Mucosa of descending colon (tissue), 3 donors: ENCODE measurements at places on chromosomes 7 and 10. TPM values are rescaled to one million over a fixed set of nuclear protein-coding genes. Genes with fewer than 3 reads are reported as not detected.

The SUN3 gene
- total RNA-seq, result not detected

The NODAL gene
- total RNA-seq, result not detected

GRCh38 chr7:131202451-131202850 lies 125.2 kb upstream of the MKLN1 start:
- DNase-seq, result no peak

- DNase-seq, result no peak
Measured at GRCh38 chr10:43846968-43847367, 198.3 kb upstream of the ZNF32 start.
